ENCODE measurements at places on chromosomes 13 and 19.

- DNase-seq, result peak; percentile 33
Measured at GRCh38 chr19:16661480-16662034, 618 bp downstream of the TMEM38A start.

GRCh38 chr13:98782654-98783053 is 30.2 kb upstream of the SLC15A1 start:
- no peak for DNase-seq

- DNase-seq, result no peak
Measured at GRCh38 chr13:29858231-29858630, 7.8 kb upstream of the UBL3 start.

- no peak for DNase-seq
Measured at GRCh38 chr13:36567485-36567884, 106.3 kb upstream of the SERTM1 start.

DNA sequence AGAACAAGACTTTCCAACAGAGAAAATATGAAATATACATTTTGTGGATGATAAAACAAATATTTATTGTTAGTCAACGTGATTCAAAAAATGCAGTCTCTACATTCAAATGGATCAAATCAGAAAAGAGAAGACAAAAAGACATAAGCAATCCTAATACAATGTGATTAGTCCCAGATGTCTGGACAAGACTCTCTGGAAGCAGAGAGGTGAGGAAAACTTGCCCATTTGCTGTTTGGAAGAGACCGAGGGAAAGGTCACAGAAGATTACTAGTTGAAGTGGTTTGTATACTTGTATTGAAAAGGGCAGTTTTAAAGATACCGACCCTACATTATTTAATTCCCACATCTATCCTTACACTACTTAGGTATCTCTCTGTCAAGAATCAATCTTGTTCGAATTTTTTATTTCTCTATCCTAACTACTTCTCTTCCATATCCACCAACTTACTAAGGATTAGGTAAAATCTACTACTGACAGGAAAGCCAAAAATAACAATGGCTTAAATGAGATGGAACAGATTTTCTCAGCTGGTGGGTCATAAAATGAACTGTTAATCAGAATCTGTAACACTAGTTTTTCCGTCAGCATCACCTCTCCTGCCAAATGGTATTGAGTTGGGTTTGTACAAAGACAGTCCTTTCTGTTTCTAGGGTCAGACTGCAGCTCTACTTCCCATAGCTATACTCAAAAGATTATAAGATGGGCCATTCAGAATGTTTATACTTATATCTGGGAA is 497.1 kb downstream of the DCT start:
- no peak for DNase-seq

DNA sequence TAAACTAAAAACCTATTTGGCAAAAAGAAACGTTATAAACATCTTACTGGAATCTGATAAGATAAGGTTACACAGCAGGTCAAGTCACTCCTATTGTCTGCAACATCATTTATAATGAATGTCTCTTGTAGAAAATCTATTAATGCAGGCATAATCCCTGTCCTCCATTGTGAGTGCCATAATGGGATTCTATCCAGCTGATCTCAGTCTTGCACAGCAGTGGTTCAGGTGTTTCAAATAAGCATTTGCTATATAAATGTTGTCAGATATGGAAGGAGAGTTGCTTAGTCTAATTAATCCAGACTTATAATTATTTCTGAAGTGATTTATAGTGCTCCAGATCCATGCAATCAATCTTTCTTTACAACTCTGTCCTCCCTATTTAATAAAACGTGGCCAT is 186.5 kb upstream of the ATXN8OS start:
- no peak for DNase-seq

DNA sequence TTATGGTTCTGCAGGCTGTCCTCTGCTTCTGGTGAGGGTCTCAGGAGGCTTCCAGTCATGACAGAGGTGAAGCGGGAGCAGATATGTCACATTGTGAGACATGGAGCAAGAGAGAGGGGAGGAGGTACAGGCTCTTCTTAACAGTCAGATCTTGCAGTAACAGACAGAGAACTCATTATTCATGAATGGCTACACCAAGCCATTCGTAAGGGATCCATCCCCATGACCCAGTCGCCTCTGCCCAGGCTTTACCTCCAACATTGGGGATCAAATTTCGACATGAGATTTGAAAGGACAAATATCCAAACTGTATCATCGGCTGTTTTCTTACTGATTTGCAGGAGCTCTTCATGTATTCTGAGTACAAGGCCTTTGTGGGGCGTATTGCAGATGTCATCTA is 21.7 kb downstream of the ZNF507 start:
- no peak for DNase-seq

DNA sequence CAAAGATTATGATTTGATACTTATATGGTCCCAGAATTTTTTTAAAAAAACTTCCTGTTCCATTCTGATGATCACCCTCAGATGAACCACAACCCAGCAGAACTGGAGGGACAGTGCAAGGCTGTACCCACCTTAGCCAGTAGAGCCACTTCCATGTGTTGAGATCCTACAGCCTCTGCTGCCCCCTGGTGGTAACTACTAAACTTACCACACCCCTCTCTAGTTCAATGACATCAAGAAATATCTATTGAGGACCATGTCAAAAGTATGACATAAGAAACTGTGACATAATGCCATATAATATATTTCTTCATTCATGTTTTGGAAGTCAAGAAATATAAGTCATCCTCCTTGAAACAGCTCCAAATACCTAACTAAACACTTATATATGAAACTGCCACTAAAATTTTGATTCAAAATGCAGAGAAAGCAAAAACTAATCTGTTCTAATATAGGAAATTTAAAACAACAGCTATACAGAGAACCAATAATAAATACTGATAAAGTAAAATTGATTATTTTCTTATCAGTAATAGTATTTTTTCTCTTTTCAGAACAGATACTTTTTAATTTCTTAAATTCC is 412.6 kb downstream of the KCTD12 start:
- peak; percentile 82 for DNase-seq

DNA sequence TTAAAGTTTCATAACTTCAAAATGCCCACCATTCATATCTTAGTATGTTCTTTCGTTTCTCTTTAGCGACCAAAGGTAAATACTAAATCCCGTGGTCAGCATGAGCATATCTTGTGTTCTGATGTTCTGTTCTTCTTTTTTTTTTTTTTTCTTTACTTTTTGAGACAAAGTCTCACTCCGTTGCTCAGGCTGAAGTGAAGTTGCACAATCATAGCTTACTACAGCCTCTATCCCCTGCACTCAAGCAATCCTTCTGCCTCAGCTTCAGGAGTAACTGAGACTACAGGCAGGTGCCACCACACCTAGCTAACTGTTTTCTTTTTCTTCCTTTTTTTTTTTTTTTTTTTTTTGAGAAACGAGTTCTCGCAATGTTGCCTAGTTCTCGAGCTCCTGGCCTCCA is 60.9 kb upstream of the ATP12A start:
- no peak for DNase-seq

- no peak for DNase-seq
Measured at GRCh38 chr19:54877471-54877870, 3.4 kb downstream of the FCAR start.

GRCh38 chr13:40540328-40541044 is 126.0 kb downstream of the FOXO1 start:
- no peak for DNase-seq

GRCh38 chr19:46784262-46785053 is 3.9 kb downstream of the SLC1A5 start:
- DNase-seq, result no peak

GRCh38 chr19:953445-954271 is 27.8 kb downstream of the ARID3A start:
- no peak for DNase-seq

- DNase-seq, result no peak
Measured at GRCh38 chr19:47095476-47096099, 18.0 kb downstream of the ZC3H4 start.

GRCh38 chr19:30806311-30806710 is 434.1 kb downstream of the ZNF536 start:
- no peak for DNase-seq

- peak; percentile 86 for DNase-seq
Measured at GRCh38 chr19:2327773-2328400, 499 bp downstream of the LSM7 start.

GRCh38 chr13:110152351-110152750 is 154.6 kb downstream of the COL4A1 start:
- DNase-seq, result no peak

DNA sequence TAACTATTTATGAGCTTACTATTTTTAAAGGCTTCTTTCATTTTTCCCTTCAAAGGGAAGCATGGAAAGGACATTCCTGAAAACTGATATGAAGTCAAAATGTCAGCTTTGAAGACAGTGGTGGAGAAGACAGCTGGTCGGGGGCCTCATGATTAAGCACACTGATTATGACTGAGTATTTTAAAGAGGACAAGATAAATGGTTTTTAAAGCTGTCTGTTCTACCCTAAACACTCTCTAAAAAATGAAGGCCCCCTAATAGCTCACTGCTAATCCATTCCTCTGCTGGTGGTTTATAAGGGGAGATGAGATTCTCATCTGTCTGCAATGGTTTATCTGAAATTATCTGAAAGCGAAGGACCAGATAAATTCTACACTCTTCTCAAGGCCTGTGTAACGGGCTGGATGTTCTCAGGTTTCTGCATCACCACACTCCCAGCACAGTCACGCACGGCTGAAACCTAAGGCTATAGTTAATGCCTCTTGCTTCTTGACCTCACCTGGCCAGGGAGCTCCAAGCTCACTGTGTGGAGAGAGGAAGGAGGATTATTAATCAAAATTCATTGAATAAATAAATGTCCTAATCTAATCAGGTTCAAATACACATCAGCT is 86.9 kb upstream of the DOCK9 start:
- no peak for DNase-seq

- DNase-seq, result no peak
Measured at GRCh38 chr13:111791131-111791530, 275.8 kb upstream of the SOX1 start.

DNA sequence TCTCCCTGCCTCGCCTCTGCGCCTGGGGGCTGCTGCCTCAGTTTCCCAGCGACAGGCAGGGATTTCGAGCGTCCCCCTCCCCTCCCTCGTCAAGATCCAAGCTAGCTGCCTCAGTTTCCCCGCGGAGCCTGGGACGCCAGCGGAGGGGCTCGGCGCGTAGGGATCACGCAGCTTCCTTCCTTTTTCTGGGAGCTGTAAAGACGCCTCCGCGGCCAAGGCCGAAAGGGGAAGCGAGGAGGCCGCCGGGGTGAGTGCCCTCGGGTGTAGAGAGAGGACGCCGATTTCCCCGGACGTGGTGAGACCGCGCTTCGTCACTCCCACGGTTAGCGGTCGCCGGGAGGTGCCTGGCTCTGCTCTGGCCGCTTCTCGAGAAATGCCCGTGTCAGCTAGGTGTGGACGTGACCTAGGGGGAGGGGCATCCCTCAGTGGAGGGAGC is 722 bp upstream of the ICAM1 start:
- peak; percentile 49 for DNase-seq

- no peak for DNase-seq
Measured at GRCh38 chr19:40390084-40390742, at the start of gene HIPK4. Gene HIPK4 (minus strand): TSS chr19:40390181. CDS start chr19:40389902, 279 bp downstream.

DNA sequence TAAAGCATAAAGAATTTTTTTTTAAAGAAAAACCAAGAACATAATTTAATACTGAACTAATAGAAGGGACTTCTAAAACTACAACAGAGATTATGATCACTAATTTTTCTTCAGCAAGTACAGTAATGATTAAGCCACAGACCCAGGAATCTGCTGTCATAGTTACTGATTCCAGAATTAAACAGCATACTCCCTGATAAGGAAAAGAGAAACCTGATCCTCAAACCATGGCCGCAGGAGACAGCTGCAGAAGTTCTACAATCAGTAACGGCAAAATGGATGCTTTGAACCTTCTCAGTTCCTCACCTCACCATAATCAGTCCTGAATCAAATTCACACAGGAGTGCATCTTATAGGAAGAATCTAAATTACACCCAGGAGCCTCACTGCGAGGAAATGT is 939.0 kb upstream of the SLITRK1 start:
- no peak for DNase-seq

DNA sequence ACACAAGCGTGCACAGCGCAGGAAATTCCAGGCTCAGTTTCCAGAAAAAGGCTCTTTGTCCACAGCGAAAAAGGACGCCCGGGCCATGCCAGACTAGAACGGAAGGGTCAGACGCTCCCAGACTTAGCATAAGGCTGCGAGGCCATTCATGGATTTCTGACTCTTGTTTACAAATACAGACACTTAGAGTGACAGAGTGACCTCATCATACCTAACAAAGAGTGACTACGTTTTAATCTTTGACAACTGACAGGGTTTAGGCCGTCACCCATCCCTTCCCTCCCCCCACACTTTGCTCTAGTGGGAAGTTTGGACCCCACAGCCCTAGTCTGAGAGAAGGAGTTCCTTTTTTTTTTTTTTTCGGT is 418 bp upstream of the ZNF709 start:
- DNase-seq, result no peak

DNA sequence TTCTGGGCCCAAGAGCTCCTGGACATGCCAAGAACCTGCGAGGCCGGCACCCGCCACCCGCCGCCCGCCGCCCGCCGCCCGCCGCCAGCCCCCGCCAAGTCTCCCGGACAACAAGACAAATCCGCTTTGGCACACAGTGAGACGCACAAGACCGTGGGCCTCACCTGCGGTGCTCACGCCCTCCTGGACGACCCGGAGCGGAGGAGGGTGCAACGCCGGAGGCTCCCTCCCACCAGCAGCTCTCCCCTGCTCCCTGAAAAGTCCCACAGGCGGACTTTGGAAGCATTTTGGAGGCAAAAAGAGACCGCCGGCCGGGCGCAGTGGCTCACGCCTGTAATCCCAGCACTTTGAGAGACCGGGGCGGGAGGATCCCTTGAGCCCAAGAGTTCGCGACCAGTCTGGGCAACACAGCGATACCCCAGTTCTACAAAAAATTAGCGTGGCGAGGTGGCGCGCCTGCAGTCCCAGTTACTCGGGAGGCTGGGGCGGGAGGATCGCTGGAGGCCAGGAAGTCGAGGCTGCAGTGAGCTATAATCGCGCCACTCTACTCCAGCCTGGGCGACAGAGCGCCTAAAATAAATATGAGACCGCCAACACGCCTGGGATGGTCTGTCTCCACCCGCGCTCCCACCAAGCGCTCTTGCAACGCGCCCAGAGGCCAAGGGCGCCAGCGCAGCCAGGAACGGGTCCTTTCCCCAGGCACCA is 783 bp downstream of the RHPN2 start:
- no peak for DNase-seq

DNA sequence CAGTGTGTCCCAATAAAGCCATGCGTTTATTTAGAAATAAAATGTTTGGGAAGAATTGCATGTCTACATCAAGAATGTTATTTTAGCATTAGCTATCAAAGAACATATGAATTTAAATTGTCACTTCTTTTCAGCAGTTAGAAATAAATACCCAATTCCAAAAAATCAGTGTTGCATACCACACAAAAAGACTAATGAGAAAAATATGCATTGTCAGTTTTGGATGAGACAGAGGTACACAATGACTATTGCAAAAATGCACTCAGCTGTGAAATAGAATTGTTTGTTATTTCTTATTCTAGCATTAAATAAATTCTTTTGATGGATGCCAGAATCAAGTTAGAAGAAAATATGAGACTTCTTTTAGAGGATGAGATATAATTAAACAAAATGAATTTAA is 833.9 kb downstream of the SLITRK1 start:
- no peak for DNase-seq

GRCh38 chr13:50573066-50573465 is 270.4 kb downstream of the DLEU7 start:
- DNase-seq, result no peak
